ENCODE measurements at places on chromosomes 16 and 17. TPM values are rescaled to one million over a fixed set of nuclear protein-coding genes. Genes with fewer than 3 reads are reported as not detected.

Gene KRT31
- not detected for total RNA-seq

Gene CEP295NL
- 5.6 TPM for total RNA-seq

Gene STX1B
- 2.2 TPM for total RNA-seq

Gene CENPN
- total RNA-seq, result 64.8 TPM

Gene CDRT15
- not detected for total RNA-seq

Gene OR3A3
- total RNA-seq, result not detected

Gene MYO15B
- 3.9 TPM for total RNA-seq

Gene MYBBP1A
- total RNA-seq, result 71.2 TPM

Gene KRT39
- not detected for total RNA-seq

Gene NOTUM
- under 0.01 TPM for total RNA-seq

Gene ODAD4
- total RNA-seq, result 0.43 TPM

Data from fibroblast of villous mesenchyme (primary cell).